Neuronal stem cell (in vitro differentiated cells): ENCODE measurements at places on chromosomes 13 and 19.

DNA sequence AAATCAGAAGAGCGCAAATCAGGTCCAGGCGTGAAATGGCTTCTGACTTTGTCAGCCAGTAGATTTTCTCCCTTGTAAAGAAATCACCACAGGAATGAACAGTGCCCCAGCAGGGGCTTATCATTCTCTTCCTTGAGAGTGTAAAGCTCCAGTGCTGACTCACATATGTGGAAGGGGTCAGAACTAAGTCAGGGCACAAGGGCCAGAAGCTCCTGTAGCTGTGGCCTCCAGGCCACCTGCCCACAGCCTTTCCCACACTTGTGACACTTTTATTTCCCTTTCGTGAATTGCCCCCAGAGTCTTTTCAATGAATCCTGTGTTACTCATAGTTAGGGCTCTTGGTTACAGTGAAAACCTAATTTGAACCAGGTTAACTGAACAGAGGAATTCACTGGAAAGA is 99.6 kb downstream of the SUCLA2 start:
- no peak for DNase-seq

DNA sequence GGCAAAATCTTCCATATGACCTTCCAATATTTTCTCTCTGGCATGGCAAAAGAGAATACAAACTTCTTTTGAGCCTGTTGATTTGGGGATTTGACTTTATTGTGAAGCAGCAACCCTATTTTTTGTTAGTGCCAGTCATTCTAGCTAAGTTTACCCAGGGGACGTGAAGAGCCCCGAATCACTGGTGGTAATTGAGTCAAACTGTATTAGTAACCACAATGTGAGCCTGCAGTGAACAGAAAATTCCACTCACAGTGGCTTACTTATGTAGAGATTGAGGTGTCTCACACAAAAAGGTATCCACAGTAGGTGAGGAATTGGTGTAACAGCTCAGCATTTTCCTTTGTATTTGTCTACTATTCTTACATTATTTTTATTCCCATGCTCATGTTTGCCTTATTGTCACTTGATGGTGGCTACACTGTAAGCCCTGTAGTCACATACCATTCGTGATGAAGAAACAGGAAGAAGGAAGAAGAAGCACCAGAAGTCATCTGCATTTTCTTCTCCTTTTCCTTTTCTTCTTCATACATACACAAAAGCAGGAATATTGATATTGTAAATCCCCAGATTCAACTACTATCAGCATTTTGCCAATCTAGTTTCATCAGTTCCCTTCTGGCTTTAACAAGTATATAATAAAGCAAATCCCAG is 33.3 kb upstream of the MYCBP2 start:
- DNase-seq: no peak

DNA sequence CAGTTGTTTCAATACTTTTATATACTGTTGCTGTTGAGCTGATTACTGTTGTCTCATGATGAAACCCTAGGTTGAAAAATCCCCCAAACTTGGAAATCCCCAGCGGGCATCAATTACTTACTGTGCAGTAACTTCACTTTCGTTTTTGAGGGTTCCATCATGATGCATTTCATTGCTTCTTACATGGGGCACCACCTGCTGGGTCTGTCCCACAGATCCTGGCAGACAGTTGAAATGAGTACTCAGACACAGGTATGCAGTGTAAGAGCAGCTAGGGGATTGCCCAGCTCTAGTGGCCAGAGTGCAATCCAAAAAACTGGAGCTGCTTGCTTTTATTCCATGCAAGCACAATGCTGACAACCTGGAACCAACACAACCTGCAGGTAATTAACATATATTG is 132.5 kb upstream of the ZNF91 start:
- DNase-seq: no peak

- no peak for DNase-seq
These were observed 1594.5 kb upstream of the PCDH20 start for GRCh38 chr13:63010072-63010658.

DNA sequence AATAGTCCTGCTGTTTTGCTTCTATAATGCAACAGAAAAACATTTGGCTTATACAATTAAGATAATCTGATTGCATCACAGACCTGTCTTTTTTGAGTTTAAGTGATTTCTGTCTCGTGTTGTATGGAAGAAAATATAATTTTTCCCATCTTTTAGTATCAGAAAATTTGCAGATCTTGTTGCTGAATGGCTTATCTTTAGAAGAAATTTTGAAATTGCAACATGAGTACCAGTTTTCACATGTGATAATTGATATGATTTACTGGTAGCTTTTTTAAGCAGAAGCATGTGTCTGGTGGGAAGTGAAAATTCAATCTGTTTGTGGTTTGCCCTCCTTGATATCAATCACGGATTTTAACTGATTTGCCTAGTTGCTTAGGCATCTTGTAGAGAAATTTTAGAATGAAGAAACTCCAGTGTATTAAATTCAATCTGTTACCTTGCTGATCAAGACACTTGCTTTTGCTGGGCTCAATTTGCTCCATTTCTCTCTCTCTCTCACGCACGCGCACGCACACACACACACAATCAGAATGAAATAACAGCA is 89.8 kb upstream of the MYCBP2 start:
- DNase-seq: no peak

DNA sequence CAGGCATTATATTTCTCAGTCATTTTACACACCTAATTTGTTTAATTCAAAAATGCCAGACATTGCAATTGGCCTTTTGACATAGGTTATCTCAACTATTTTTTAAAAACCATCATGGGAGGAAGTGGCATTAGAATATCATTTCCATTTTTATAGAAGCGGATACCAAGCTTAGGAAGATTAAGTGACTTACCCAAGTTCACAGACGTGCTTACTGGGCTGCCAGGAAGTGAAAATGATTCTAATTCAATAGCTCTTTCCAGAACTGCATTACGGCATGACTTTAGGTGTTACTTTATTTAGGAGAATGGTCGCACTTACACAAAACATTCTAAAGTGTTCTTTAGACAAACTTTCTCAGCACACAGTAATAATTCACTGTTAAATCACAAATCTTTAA is 231.9 kb downstream of the KLF12 start:
- no peak for DNase-seq

GRCh38 chr13:50635504-50635903 is 208.0 kb downstream of the DLEU7 start:
- no peak for DNase-seq

DNA sequence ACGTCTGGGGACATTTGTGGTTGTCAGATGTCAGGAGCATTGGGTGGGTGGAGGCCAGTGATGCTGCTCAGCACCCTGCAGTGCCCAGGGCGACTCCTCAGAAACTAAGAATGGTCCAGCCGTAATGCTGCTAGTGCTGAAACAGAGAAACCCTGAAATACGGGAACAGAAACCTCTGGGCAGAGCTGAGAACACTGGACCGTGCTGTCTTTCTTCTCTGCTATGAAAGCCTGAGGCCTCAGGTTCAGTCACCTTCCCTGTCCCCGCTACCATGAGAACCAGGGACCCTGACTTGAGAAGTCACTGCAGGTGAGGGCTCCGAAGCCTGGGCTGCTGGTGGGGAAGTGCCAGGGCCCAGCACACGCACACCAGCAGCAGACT is 13.4 kb downstream of the CAPS start:
- DNase-seq: no peak

- peak; percentile 70 for DNase-seq
These were observed 19.6 kb downstream of the CELF5 start for GRCh38 chr19:3243819-3244700.

- no peak for DNase-seq
These were observed 86.5 kb downstream of the TSHZ3 start for GRCh38 chr19:31262725-31263191.

- DNase-seq: no peak
These were observed 7.8 kb downstream of the C19orf38 start for GRCh38 chr19:10855879-10856522.

- no peak for DNase-seq
These were observed 412.6 kb downstream of the KLF12 start for GRCh38 chr13:73721571-73721970.

DNA sequence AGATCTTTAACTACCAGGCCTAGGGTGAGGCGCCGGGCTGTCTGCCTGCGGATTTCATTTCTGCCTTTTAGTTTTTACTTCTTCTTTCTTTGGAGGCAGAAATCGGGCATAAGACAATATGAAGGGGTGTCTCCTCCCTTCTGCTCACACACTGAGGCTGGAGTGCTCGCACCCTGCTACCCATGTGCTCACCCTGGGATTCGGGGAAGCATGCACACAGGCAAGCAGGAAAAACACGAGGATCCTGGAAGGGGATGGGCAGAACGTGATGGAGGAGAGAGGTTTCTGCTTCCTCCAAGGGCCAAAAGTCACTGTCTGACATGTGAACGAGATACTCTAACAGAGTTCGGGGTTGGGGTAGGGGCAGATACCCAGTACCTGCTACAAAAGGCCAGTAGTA is 28.4 kb downstream of the ZNF823 start:
- DNase-seq: no peak

DNA sequence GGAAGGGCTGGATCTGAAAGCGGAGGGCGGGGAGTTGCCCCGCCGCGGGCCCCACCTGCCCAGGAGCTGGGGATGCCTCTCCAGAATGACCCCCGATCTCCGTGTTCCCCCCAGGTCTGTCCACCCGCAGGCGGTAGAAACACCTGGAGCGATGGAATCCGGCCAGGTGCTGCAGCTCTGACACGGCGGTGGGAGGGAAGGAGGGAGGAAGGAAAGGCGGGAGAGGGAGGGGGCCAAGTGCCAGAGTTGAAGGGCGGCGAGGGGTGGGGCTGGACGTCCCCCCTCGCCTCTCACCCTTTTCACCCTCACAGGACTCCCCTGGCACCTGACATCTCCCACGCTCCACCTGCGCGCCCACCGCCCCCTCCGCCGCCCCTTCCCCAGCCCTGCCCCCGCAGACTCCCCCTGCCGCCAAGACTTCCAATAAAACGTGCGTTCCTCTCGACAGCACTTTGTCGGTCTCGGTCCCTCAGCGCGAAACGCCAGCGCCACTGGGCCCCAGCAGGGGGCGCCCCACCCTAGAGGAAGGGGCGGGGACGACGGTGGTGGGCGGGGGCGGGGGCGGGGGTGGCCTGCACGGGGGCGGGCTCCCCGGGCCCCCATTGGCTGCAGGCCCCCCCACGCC is 337 bp upstream of the FXYD7 start:
- no peak for DNase-seq

DNA sequence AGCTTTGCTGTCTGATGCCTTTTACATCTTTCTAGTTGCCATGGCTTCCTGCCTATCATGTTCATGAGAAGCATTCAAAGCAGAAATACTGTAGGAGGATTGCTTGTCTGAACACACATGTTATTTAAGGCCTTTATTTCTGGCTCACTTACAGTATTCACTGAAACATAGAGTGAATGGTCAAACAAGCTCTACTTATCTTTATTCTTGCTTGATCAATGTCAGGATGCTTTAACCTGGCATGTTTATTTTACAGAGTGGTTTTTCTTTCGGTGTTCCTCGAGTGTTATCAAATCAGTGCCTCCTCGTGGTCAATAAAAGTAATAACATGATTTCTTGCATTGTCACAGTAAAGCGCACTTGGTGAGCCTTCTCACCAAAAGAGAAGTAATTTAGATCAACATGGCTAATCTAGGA is 73.5 kb upstream of the PCDH17 start:
- peak; percentile 8 for DNase-seq

DNA sequence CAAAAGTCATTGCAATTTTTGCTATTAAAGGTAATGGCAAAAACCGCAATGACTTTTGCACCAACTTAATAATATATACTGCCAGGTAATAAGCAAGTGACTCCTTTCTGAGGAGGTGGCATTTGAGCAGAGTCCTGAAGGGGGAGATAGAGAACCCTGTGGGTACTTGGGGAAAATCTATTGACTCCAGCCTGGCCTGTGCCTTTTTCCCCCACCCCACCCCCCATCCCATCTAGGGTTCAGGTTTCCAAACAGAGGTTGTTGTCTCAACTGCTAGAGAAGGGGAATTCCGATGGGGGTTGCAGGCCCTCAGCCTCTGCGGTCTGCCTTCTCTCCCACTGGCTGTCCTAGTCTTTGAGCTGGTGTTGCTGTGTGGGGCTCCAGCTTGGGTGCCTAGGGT is 11.5 kb downstream of the S1PR2 start:
- no peak for DNase-seq

DNA sequence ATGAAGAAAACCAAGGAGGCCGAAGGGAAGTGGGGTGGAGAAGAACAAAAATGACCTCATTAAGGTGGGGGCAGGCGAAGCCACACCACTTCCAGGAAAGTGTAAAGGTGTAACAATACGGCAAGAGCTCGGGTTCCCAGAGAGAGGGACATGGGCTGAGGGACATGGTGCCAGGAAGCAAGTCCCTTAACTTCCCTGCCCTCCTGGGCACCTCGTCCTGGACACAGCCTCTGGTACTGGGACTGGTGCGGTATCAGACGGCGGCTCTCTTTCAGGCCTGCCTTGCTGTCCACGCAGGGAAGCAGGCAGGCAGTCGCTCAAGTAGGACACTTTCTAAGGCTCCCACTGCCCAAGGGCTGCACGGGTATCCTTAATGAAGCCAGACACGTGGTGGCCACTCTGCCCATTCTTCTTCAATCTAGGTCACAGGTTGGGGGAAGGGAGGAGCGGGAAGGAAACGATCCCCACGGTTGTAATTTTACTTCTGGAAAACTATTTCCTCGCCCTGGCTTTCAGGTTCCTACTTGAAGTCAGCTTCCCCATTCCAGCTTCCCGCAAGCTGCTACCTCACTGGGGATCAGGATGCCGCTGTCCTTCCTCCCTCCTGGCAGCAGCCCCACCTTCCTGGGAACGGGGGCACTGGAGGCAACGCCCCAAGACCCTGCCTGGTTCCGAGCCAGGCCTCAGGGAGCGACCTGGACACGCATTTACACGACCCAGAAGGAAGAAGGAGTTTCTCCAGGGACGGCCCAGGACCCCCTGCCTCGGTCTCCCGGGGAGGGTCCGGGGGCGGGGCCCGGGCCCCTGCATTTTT is 1.2 kb downstream of the AP3D1 start:
- DNase-seq: no peak

DNA sequence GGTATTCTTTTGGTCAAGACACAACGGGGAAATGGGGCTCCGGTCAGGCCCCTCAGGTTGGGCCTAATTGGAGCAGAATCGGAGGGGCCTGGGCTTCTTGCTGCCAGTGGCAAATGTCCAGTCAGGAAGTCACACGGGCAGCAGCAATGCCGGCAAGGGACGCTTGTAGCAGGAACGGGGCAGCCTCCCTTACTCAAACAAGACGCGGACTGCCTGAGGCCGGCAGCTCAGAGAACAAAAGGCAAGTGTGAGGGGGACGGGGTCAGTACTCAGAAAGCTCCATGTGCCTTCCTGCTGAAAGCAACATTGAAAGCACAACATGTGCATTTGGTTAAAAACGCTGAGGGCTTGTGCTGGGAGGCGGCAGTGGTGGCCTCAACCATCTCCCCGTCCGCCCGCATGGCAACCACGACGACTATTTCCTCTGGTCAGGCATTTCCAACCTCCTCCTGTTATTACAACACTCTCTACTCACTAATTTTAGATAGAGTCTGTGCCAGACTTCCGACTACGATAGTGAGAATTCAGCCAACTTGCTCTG is 20.5 kb upstream of the RASA3 start:
- no peak for DNase-seq

DNA sequence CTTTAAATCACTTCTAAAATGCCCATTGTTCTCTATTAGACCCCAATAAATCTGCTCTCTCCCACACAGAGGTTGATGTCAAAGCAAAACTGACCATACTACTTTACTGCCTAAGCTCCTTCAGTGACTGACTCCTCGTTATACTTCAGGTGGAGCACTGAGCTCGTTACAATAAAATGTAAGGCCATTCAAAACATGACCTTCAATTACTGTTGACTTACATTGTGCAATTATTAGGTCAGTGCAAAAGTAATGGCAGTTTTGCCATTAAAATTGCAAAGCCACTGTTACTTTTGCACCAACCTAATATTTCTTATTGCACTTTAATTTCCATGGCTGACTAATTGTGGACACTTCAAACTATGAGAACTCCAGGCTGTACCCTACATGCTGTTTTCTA is 314.9 kb downstream of the MZT1 start:
- DNase-seq: no peak
